ENCODE measurements at places on chromosomes 13 and 19.

- no peaks in the 10 kb centered on the region for H3K36me3 ChIP-seq
- no peak overlapping the region for H3K27ac ChIP-seq
- H3K27me3 ChIP-seq, result no peaks in the 10 kb centered on the region
Measured at GRCh38 chr13:109105899-109106298, 476.5 kb downstream of the MYO16 start.

DNA sequence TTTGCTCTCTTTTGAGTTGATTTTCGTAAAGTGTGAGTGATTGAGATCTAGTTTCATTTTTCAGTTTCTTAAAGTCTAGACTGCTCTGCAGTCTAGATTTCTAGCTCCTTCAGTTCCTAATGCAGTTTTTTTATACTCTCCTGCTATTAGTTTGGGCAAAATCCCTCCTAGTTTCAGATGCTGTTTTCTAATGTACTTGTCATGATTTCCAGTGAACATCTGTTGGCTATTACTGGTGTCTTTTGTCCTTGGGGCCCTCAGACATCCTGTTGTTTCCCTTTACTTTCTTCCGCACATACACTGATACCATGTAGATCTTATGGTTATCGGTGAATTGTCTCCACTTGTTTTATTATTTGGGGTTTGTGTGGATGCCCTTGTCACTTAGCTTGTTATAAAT, 292.1 kb downstream of the TDRD3 start:
- no peaks in the 10 kb centered on the region for H3K27me3 ChIP-seq
- H3K36me3 ChIP-seq, result no peaks in the 10 kb centered on the region
- H3K27ac ChIP-seq, result no peak overlapping the region
- no peaks in the 10 kb centered on the region for H3K4me1 ChIP-seq
- no peak for DNase-seq

DNA sequence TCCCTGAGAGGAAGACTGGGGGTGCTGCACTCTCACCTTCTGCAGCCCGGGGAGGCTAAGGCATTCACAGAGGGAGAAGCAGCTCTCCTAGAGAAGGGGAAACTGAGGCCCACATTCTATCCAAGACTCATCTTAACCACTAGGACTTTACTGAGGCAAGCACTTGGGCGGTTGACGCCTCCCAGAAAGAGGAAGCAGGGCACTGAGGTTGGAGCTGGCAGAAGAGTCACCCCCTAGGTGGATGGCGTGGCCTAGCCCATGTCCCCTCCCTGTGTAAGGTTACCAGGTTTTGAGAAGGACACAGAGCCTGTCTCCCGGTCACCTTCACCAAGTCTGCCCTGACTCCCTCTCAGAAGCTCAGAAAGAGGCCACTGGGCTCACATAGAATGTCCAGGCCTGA, 2.7 kb downstream of the S1PR2 start:
- no peaks in the 10 kb centered on the region for H3K27me3 ChIP-seq
- no peak overlapping the region for H3K27ac ChIP-seq
- H3K4me3 ChIP-seq, result no peak overlapping the region
- H3K36me3 ChIP-seq, result no peaks in the 10 kb centered on the region

DNA sequence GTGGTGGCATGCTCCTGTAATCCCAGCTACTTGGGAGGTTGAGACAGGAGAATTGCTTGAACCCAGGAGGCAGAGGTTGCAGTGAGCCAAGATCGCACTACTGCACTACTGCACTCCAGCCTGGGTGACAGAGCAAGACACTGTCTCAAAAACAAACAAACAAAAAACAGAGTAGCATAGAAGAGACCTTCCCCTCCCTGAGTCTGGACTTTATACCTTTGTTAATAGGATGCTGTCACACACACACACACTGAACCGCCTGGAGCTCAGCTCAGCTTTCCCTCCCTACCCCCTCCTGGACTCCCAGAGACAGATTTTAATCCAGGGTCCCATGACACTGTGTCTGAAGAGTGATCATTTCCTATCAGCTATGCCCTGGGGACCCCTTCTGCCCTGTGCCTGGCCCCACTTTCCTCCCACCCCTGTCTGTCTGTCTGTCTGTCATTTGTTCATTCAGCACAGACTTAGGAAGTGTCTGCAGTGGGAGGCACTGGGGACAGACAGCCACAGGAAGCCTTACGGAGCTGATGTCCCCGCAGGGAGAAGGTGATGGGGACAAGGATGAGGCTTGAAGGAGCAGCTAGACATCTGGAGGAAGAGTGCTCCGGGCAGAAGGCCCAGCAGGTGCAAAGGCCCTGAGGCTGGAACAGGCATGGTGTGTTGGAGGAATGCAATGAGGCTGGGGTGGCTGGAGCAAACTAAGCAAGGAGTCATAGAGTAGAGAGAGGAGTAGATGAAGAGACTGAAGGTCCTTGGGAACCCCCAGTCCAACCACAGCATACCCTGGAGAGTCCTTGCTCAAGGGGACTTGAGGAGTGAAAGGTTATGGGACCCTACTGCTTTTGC, 4.9 kb downstream of the CERS4 start:
- no peaks in the 10 kb centered on the region for H3K36me3 ChIP-seq
- no peak for DNase-seq
- H3K4me3 ChIP-seq, result no peak overlapping the region
- H3K4me1 ChIP-seq, result peaks cover 48% of the 10 kb centered on the region
- no peaks in the 10 kb centered on the region for H3K27me3 ChIP-seq

DNA sequence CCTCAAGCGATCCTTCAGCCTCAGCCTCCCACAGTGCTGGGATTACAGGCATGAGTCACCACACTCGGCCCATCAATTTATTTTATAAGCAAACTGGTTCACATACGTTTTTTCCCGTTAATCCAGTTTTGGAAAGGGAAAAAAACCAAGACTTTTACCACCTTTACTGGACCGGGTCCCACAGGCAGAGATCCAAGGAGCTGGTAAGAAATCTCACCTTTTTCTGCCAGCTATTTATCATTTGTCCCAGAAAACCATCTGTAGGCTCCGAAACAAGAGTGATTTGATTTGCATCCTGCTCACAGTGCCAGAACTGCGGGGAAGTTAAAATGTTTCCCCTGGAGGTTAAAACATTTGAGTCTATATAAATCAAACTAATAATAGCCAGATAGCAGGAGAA, 6.3 kb upstream of the FUT2 start:
- H3K27ac ChIP-seq, result peak overlapping the region; percentile 47
- no peak overlapping the region for H3K4me3 ChIP-seq
- no peaks in the 10 kb centered on the region for H3K36me3 ChIP-seq
- no peaks in the 10 kb centered on the region for H3K27me3 ChIP-seq

DNA sequence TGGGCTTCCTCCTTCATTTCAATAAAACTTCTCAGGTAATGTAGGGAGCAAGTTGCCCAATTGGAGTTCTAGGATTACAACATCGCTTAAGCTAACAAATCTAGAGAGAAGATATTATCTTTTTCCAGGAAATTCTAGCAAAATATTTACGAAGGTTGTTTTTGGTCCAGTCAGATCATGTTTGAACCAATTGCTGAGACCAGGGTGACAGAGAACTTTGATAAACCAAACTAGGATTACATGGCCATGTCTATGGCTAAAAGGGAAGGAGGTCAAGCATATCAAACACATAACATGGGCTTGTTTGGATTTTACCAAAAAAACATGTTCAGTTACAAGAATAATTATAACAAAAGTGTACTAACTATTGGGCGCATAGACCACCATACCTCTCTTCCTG, 442.4 kb upstream of the SGCG start:
- no peak overlapping the region for H3K27ac ChIP-seq
- no peaks in the 10 kb centered on the region for H3K27me3 ChIP-seq
- no peak for DNase-seq
- no peak overlapping the region for H3K4me3 ChIP-seq

DNA sequence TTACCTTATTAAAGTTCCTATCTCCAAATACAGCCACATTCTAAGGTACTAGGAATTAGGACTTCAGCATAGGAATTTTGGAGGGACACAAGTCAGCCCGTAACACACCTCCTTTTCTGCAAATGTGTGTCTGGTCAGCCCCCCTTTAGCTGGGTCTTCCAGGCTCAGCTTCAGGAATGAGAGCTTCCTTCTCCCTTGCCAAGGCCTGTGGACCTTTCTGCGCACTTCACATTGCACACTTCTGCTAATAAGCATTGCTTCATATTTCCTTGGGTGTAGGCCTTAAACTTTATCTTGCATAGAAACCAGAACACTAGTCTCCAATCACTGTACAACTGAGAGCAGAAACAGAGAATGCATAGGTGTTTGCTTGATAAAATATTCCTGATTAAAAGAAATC, 4.5 kb upstream of the STK24 start:
- no peaks in the 10 kb centered on the region for H3K27me3 ChIP-seq
- H3K36me3 ChIP-seq, result no peaks in the 10 kb centered on the region
- no peak for DNase-seq
- H3K4me1 ChIP-seq, result peaks cover 15% of the 10 kb centered on the region

GRCh38 chr19:44718441-44719261, 19.7 kb downstream of the CEACAM16 start:
- peak; percentile 94 for DNase-seq
- no peak overlapping the region for H3K4me3 ChIP-seq
- H3K27me3 ChIP-seq, result no peaks in the 10 kb centered on the region
- H3K4me1 ChIP-seq, result peaks cover 47% of the 10 kb centered on the region
- peak overlapping the region; percentile 94 for H3K27ac ChIP-seq

DNA sequence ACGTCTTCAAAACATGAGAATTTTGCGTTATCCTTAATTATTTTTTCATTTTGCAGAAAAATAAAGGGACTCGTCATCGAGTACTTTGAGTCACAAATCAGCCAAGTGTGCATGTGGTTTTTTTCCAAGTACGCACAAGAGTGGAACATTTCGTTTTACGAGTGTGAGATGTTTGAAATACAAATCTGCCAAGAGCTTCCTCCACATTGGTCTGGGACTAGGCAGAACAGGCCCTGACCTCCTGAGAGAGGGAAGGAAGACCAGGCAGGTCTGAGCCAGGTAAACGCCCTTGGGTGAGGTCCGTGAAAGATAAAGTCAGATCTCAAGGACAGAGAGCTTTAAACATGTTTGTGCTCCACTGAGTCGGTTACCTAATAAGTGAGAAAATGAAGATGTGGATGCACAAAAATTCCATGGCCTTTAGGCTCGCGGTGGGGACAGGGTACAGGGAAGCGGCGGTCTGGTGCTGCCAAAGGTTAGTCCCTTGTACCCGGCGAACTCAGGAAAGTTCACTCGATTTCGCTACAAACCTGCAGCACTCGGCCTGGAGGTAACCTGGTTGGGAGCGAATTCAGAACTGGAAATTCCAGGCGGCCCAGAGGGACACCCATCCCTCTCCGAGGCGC, 473 bp upstream of the ITM2B start:
- DNase-seq, result no peak
- H3K4me3 ChIP-seq, result peak overlapping the region; percentile 91
- H3K27me3 ChIP-seq, result no peaks in the 10 kb centered on the region
- no peaks in the 10 kb centered on the region for H3K36me3 ChIP-seq

DNA sequence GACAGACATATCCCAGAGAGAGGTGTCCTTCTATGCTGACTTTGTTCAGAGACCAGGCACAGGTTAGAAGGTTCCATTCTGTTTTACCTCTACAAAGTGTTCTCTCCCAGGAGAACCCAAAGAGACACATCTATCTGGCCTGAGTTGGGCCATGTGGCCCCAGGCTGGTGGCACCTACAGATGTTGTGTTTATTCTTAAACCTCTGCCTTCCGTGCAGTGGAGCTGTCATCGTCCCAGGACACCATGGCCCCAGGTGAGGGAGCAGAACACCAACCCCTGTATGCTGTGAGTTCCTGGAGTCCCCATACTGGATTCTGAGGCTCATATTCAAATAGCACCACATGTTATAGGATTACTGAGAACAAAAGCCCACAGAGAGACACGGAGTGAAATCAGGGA, 3.9 kb downstream of the KIR3DL3 start:
- no peaks in the 10 kb centered on the region for H3K4me1 ChIP-seq

All from body of pancreas (tissue), 4 donors.